ENCODE measurements at places on chromosomes 2 and 18.

GRCh38 chr2:208025814-208026184, 472 bp upstream of the PLEKHM3 start:
- no peak for DNase-seq

DNA sequence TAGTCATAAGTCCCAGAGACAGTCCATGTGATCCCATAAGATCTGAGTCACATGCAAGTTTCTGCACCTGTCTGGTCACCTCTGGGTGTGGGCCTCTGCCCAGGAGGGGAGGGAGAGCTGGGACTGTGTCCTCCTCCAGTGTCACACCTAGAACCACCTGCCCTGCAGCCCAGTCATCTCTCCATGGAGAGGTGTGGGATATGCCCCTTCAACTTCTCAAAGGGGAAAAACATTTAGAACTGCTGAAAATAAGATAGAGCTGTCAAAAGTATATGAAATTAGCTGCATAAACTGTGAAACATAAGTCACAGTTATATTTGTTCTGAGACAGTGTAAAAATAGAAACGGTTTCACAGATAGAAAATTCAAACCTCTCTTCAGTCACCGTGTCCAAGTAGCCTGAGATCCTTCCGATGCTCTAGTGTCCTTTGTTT, 55.4 kb downstream of the NGEF start:
- DNase-seq = no peak

DNA sequence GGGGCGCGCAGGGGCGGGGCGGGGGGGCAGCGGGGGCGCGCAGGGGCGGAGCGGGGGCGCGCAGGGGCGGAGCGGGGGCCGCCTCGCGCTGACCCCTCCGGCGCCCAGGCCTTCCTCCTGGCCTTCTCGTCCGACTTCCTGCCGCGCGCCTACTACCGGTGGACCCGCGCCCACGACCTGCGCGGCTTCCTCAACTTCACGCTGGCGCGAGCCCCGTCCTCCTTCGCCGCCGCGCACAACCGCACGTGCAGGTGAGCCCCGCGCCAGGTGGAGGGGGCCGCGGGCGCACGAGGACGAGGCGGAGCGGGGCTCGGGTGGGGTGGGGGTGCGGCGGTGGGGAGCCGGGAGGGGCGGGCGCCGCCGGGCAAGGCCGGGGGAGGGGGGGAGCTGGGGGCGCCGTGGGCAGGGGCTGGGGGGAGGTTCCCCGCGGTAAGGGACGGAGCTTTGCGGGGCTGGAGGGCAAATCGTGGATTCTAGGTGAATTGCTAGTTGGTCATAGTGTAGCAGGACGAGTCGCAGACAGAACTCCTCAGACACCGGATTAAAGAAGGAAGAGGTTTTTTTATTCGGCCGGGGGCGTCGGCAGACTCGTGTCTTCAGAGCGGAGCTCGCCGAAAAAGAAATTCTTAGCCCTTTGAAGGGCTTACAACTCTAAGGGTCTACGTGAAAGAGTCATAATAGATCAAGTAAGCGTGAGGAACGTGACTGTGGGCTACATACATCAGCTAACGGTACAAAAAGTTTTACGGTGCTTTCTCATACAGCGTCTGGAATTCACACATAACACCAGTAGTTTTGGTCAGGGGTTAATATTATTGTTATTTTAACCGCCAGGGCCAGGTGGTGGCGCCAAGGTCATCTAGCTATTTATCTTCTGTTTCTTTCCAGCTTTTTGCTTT, 29.9 kb downstream of the ANO7 start:
- peak; percentile 52 for DNase-seq

DNA sequence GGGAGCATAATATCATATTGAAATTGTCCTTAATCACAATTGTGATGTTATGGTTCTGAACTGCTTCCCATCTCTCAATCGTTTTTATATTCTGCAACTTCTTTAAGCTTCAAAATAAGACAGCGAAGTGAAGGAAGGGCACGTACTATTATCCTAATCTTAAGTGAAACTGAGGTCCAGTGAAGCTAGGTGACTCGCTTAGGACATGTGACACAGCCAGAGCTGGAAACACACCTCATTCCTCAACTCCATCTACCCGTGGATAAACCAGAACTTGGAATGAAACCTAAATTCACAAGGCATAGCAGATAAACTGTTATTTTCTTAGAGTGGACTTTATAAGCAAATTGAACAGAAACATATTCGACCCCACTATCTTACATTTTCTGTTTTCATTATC, 191.2 kb upstream of the PXDN start:
- no peak for DNase-seq

DNA sequence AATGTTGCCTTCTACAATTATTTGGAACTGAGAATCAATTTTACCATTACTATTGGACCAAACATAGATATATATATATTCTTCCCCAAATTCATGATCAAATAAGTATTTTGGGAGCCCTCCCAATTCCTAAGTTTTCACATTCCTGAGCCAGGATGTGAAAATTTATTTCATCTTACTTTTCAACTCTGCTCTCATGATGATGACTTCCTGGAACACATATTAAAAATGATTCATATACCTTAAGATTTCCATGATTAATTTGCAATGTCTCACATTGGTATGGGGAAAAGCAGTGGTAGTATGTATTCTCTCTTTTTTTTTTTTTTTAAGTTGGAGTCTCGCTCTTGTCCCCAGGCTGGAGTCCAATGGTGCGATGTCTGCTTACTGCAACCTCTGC, 596.1 kb upstream of the ZEB2 start:
- DNase-seq = no peak

- DNase-seq = no peak
These were observed 13.0 kb upstream of the KIF1A start for GRCh38 chr2:240832921-240833494.

GRCh38 chr18:79720359-79720733, 40.7 kb downstream of the CTDP1 start:
- DNase-seq = peak; percentile 21

- no peak for DNase-seq
These were observed 201.6 kb downstream of the SETBP1 start for GRCh38 chr18:44882163-44882868.

- DNase-seq = no peak
These were observed 63.4 kb downstream of the MREG start for GRCh38 chr2:215949991-215950404.

DNA sequence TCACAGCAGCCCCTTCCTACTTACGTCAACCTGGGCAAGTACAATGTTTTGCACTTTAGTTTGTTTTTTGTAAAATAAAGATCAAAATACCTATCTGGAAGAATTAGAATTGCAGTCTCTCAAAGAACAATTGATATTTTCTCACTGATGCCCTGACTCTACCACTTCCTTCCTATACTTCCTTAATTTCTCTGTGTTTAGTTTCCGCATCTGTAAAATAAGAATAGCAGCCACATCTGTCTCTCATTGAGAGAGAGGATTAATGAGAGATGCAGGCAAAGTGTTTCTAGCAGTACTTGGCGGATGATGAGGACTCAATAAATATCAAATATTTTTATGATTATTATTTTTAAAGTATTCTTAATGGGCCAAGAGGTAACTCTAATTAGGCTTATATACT, 122.6 kb upstream of the PIEZO2 start:
- DNase-seq = no peak

DNA sequence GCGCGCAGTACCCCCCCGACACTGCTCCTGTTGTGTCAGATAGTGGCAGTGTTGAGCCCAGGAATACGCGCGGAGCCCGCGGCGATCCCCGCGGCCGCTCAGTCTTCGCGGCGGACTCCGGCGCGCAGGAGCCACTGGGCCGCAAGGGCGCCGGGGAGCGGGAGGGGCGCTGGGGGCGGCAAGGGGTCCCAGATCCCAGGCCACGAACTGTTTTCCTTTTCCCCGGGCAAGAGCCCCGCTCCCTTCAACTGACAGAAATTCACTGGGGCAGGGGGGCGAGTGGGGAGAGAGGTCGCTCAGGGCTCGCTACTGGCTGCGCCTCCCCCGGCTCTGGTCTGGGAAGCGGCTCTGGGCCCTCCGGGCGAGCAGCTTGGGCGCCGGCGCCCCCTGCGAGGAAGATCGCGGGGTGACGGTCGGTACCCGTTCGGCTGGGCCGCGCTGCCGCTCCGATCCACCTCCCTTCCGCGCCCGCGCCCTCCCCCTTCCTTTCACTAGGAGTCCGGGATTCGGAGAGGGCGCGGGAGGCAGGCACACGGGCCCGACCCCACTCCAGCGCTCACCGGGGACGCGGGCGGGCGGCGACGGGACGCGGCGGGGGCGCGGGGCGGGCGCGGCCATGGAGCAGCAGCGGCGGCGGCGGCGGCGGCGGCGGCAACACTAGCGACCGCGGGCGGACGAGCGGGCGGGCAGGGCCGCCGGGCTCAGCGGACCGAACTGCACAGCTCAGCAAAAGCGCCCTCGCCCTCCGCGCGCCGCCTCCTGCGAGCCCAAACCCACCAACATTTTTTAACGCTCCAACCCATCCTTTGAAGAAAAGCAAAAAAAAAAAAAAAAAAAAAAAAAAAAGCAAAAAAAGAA, 1.4 kb upstream of the SETBP1 start:
- DNase-seq = peak; percentile 90

- peak; percentile 49 for DNase-seq
These were observed 342.6 kb downstream of the CTNNA2 start for GRCh38 chr2:79855264-79856006.

DNA sequence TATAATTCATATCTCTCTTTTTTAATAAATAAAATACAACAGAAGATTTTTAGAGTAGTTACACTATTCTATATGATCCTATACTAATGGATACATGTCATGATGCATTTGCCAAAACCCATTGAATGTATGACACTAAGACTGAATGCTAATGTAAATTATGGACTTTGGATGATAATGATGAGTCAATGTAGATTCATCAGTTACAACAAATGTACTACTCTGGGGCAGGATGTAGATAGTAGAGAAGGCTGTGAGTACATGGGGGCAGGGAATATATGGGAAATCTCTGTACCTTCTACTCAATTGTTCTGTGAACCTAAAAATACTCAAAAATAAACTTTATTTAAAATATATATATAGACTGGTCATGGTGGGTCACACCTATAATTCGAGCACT, 45.6 kb upstream of the NEDD4L start:
- DNase-seq = no peak

DNA sequence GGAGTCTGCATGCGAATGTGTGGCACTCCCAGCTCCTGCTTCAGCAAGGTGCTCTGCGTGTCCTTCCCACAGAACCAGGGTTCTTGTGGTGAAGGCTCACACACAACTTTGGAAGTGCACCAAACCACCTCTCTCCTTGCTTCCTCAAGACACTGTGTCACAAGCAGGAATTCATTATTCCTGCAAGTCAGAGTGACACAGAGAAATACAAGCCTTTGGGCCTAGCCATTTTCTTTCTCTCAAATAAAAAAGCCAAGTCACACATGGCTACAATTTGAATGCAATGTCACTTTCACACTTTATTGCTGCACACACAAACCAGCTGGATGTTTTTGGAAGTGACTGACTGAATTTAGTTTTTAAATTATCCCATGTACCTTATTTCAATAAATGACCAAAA, 30.1 kb upstream of the THOC1 start:
- DNase-seq = no peak

DNA sequence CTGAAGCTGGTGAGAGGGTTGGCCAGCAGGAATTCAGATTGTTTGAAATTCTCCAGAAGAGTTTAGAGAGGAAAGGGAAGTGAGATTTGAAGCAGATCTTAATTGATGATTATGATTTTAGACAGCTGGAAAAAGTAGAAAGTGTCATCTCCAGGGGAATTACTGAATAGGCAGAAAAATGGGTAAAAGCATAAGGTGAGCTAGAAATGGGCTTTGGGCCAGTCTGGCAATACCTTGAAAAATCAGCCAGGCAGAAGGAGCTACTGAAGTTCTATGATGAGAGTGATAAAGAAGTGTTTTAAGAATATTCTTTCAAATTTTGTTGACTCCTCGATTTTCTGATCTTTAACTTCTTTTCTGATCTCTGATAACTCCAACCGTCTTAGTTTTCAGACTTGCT, 172.9 kb upstream of the CCDC150 start:
- DNase-seq = no peak

DNA sequence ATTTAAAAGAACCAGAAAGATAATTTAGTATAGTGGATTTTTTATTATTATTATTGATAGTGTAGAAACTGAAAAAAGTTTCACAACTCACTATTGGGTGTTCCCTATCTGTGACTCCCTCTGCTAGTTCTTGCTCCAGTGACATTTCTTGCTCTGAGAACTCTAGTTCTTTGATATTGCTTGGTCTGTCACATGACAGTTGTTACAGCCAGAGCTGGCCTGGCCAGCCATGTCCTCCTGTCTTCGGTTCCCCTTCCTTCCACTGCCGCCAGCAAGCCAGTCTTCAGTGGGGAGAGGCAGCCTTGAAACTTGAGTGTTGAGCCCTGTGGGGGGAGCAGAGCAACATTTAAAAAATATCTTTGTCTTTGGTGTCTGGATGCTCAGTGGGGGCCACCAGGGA, 7.6 kb upstream of the THOC1 start:
- DNase-seq = no peak

GRCh38 chr2:17615728-17616351, 75.3 kb downstream of the VSNL1 start:
- no peak for DNase-seq

DNA sequence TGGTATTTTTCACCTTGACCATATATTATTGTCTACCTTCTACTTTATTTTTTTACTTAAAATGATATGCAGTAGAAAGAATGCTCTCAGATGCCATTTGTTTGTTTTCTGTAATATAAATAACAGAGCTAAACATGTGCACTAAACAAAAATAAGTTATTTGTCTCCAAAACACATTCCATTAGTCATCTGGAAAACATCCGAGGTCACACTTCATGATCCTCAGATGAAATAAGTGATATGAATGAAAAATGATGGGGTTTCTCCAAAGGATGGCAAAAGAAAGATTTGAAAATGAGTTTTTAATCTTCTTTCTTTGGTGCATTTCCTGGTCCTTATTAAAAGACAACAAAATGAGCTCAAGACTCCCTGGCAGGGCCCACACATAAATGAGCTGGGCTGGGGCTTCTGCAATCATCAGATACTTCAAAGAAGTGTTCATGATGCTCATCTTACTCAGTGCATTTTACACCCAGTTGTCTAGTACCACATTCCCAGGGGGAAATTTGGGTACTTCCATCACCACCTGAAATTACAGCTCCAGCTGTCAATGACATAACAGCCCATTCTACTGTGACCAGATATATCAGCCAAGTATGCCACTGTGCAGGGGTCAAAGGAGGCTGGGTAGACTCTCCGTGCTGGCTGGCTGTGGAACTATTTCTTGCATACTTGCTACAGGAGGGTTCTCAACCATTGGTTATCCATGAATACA, 283.5 kb downstream of the PID1 start:
- DNase-seq = no peak

- peak; percentile 4 for DNase-seq
These were observed 25.6 kb downstream of the GLI2 start for GRCh38 chr2:120761164-120761861.

DNA sequence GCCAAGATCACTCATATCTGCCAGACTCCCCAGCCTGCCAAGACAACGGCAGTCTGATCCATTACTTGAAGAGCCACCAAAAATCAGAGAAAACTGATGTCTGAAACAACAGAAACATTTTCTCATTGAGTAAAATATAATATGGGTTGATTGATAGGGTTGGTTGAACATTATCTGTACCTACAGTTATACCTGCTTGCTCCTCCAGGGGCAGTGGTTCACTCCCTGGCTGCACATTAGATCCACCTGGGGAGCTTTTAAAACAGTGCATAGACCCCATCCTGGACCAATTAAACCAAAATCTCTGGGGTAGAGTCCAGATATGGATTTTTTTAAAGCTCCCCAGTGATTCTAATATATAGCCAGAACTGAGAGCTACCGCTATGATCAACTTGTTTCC, 43.6 kb upstream of the SLC14A2 start:
- DNase-seq = no peak

All from ELF-1 (cell line).